Natural killer cell (primary cell): ENCODE measurements at places on chromosomes 5 and 9. TPM values are rescaled to one million over a fixed set of nuclear protein-coding genes. Genes with fewer than 3 reads are reported as not detected.

DNA sequence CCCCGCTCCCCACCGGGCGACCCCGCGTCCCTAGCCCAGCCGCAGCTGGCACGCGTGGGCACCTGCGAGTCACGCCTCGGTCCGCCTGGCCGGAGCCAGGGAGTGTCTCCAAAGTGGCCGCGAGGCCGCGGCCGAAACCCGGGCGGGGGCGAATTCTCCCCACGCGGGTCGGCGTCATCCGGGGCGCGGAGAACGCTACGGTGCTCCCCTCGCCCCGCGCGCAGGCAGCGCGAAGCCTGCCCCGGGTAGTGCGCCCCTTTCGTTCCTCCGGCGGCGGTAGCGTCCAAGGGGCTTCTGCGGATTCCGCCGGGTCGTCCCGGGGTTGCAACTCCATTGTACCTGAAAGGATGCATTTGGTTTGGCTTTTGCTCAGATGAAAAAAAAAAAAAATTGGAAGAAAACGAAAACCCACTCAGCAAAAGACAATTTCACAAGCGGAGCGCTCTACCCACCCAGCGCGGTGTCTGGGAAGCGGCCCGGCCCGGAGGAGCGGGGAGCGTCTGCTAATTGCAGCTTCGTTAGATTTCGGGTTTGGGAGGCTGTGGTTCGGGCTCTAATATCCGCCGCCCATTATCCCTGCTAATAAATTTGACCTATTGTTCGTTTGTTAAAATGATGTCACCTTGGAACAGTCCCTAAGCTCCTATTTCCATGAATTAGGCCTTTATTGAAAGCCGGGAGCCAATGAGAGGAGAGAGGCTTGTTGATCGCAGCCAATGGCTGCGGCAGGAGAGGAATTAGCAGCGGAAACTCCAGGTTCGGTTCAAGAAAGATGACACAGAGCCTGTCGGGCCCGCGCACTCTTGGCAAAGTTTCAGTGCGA, at the start of gene TLX3:
TSS of gene TLX3 (plus strand) at position 796 of the 823 bp plus-strand sequence. CDS start 118 bp downstream, outside the sequence.
- H3K4me1 ChIP-seq: peaks cover 72% of the 10 kb centered on the region
- no peak within 1 kb of the TSS for H3K27ac ChIP-seq
- H3K4me3 ChIP-seq: no peak within 1 kb of the TSS
- H3K27me3 ChIP-seq: peaks cover 68% of the 10 kb centered on the region

GRCh38 chr9:91143162-91143561, 218.6 kb downstream of the AUH start:
- no peaks in the 10 kb centered on the region for H3K27me3 ChIP-seq
- no peak for DNase-seq
- H3K4me3 ChIP-seq: no peak overlapping the region
- H3K27ac ChIP-seq: no peak overlapping the region

DNA sequence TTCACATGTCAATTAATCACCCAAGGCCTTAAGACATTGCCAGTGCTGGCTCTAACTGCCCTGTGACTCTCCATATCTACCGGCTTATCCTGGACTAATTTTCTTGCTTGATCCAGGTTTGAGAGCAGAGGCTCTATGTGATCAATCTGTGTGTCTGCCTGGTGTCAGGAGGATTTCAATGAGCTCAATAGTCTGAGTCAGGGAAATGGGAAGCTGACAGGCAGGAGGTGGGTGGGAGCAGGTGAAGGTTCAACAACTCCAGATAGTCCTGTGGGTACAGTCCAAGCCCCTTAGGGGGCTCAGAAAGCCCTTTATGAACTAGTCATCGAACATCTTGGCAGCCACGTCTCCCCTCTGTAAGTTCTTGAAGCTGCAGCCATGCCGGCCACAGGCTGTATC, 72.2 kb downstream of the SHB start:
- no peak for DNase-seq
- no peak overlapping the region for H3K27ac ChIP-seq
- no peak overlapping the region for H3K4me3 ChIP-seq
- H3K4me1 ChIP-seq: peaks cover 20% of the 10 kb centered on the region
- no peaks in the 10 kb centered on the region for H3K27me3 ChIP-seq

DNA sequence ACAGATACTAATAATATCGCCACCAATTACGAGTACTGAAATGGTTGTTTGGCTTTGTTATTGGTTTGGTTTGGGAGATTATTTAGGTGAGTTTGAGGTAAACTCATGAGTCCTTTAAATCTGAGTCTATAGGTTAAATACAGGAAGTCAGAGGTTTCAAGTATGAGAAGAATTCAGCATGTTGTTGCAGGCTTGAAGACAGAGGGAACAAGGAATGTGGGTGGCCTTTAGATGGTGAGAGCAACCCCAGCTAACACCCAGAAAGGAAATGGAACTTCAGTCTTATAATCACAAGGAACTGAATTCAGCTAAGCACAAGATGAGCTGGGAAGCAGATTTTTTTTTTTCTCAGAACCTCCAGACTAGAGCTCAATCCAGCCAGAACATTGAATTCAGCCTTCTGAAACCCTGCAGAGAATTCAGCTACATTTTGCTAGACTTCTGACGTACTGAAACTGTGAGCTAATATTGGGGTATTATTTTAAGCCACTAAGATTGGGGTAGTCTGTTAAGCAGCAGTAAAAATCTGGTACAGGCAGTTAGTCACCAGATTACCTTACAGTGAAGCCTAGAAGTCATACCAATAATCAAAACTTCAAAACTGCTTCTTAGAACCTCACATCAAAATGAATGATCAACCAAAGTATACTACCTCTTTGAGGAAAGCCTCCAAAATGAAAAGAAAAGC, 216.0 kb upstream of the PUM3 start:
- no peaks in the 10 kb centered on the region for H3K27me3 ChIP-seq
- H3K36me3 ChIP-seq: no peaks in the 10 kb centered on the region
- no peak for DNase-seq
- no peak overlapping the region for H3K4me3 ChIP-seq
- no peaks in the 10 kb centered on the region for H3K4me1 ChIP-seq
- H3K27ac ChIP-seq: no peak overlapping the region

GRCh38 chr9:35603506-35603985, 1.5 kb upstream of the TESK1 start:
- no peaks in the 10 kb centered on the region for H3K27me3 ChIP-seq
- H3K36me3 ChIP-seq: peaks cover 19% of the 10 kb centered on the region
- DNase-seq: no peak
- peaks cover 37% of the 10 kb centered on the region for H3K4me1 ChIP-seq

DNA sequence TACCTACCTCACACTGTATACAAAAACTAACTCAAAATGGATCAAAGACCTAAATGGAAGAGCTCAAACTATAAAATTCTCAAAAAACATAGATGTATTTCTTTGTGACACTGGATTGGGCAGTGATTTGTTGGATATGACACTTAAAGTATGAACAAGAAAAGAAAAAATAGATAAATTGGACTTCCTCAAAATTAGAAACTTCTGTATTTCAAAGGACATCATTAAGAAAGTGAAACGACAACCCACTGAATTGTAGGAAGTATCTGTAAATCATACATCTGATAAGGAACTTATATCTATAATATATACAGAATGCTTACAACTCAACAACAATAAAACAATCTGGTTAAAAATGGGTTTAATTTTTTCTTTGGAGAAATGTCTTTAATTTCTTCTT, 96.7 kb downstream of the NRG2 start:
- H3K4me3 ChIP-seq: no peak overlapping the region
- no peak overlapping the region for H3K27ac ChIP-seq
- no peaks in the 10 kb centered on the region for H3K36me3 ChIP-seq
- H3K4me1 ChIP-seq: no peaks in the 10 kb centered on the region

Gene CLIC3
- 144 TPM for total RNA-seq

Gene TMC1
- not detected for total RNA-seq

Gene PDCD1LG2
- total RNA-seq: 1.2 TPM
